ENCODE measurements at places on chromosomes 6 and 20. TPM values are rescaled to one million over a fixed set of nuclear protein-coding genes. Genes with fewer than 3 reads are reported as not detected.

The EEF1A2 gene
- 1.5 TPM for polyA plus RNA-seq

The NRSN1 gene
- polyA plus RNA-seq: not detected

GRCh38 chr6:106547601-106548453 lies 81.5 kb downstream of the RTN4IP1 start:
- peak; percentile 11 for DNase-seq

DNA sequence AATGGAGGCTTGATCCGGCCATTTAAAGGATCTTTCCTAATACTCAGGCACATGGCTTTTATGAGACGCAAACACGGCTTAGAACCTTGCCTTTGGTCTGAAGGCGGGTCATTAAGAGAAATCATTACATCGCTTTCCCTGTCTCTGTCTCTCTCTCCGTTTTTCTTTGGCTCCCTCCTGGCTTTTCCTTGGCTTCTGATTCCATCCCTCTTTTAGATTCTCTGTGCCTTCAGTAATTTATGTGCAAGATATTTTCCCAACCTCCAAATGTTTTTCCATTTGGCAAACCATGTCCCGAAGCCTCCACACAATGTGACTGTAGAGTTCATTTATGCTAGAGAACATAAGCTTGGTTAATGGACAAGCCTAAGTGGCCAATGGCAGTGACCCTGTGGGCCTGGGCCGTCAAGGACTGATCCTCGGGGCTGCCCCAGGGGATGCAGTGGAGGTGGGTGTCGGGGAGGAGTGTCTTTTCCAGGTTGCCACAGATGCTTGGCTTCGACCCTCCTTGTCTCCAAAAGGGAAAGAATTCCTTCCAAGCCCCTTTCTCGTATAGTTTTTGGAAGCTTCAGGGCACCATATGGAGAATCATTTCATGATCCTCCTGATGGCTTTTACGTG lies 157.0 kb downstream of the SCML4 start:
- DNase-seq: no peak

DNA sequence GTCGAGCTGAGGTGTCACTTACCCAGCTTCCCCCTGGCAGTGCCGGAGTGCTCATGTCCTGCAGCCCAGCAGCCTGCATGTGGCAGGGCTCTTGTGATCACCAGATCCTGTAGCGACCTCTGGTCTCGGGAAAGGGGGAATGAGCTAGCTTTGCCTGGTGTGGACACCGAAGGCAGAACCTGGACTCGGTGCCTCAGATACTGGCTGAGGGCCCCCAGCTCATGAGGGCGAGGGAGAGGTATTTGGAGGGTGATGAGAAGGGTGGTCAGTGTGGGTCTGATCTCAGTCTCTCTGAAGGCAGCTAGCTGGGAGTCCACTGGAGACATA lies 26.3 kb downstream of the SUN5 start:
- DNase-seq: no peak

DNA sequence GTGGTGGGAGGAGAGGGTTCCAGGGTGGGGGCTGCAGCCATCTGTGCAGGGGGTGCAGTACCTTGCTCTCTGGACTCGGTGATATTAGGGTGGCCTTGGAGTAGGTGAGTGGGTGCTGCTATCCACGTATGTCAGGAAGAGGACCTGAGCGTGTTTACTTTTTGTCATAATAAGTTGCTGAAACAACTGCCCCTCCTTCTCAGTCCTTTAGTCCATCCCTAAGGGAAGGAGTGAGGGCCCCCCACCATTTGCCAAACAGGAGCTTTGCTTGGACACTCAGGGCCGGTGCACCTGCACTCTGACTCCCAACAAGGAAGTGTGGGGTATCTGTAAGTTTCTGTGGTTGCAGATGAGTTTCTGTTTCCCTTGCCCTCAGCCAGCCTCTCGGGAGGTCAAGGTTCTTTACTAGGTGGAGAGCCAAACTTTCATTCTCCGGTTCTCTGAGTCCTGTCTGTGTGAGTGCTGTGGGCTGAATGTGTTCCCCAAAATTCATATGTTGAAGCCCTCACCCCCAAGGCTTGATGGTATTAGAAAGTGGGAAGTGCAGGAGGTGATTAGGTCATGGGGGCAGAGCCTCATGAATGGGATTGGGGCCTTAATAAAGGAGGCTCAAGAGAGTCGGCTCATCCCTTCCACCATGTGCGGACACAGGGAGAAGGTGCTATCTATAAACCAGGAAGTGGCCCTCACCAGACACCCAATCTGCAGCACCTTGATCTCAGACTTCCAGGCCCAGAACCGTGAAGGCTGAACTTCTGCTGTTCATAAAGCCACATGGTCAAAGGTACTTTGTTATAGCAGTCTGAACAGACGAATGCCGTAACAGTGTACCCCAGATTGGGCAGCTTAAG lies 19.6 kb upstream of the CCR6 start:
- DNase-seq: no peak

Measured in kidney (tissue), 22 donors.